ENCODE measurements at places on chromosomes 1 and 21.

DNA sequence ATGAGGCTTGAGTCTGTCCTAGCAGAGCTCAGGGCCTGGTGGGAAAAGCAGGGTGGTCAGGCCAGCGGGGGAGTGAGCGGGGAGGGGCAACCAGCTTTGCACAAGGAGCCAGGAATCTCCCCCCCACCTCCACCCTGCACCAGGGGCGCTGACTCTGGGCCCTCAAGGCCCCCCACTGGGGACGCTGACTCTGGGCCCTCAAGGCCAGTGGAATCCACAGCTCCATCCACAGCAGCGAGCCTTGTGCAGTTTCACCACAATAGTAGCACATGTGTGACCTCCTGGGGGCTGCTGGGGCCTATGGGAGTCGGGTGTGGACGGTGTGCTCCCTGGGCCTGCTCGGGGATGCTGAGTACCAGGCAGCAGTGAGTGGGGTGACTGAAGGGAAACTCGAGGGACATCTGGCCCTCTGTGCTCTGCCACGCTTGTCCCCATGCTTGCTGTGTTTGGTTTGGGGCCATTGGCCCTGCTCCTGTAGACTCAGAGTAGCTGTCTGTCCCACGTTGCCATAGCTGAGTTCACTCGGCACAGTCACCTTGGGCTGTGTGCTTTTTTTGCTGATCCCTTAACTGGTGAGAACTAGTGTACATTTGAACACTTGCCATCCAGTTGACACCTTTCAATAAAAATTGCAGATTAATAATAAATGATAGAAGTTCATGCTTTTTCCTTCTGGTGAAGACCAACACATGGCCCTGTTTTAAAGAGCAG is 89.2 kb downstream of the ADARB1 start:
- no peak for DNase-seq

- DNase-seq = no peak
Observed at GRCh38 chr1:29550119-29550841, 314.0 kb downstream of the PTPRU start.

- peak; percentile 83 for DNase-seq
Observed at GRCh38 chr1:87292684-87293493, 35.8 kb upstream of the LMO4 start.

GRCh38 chr1:180042988-180043622 is 88.5 kb downstream of the CEP350 start:
- DNase-seq = no peak

DNA sequence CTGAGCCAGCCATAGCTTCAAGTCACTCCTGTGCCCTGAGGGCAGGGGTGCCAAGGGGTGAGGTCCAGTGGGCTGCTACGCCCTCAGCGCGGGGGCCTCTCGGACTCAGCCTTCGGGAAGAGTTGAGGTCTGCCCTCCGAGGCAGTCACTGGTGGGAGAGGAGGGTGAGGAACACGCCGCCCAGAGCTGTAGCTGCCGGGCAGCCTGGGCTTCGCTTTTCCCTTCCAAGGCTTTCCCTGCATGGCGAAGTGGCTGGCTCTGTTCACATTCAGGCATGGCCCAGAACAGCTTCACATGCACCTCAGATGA is 43.0 kb upstream of the C1orf174 start:
- no peak for DNase-seq

DNA sequence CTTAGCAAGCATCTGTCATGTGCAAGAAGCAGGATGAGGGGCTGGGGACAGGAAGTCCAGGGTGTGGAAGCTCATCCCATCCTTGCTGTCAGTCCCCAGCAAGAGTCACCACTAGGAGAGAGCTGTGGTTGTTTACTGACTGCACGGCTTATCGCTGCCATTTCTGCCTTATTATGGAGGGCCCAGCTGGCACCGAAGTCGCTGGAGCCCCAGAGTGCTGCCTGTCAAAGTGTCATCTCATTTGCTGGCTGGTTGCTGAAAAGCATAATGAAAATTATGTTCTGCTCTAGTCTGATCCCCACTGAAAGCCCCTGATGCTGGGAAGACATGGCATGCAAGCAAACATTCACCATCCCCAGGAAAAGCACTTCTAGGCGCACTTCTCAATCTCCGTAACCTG is 642.7 kb downstream of the NPHP4 start:
- DNase-seq = no peak

DNA sequence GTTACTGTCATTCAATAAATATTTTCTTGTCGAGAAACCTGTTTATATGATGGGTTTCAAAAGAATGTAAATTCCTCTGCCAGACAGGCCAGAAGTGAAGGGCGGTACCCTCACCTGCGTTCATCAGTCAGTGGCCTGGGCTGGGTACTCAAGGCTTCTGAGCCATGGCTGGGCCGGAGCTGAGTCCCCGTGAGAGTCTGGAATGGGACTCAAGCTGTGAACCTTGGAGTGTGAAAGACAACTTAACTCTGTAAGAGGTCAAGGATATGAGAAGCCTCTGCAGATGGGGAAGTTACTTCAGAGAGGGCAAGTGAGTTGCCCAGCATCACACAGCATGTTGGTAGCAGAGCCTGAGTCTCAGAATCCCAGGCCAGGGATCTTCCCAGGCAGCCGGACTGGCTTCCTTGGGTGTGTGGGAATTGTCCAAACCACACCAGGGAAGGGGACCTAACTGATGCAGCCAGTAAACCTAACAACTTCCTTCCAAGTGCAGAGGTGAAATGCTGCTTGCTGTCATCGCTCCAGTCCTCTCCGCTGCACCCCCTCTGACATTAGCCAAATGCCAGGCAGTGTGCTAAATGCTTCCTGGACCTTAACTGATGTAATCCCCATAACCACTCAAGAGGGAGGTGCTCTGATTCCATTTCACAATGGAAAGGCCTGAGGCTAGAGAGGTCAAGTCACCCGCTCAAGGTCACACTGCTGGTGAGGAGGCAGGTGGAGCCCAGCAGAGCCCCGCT is 4.8 kb downstream of the DISP3 start:
- DNase-seq = no peak

DNA sequence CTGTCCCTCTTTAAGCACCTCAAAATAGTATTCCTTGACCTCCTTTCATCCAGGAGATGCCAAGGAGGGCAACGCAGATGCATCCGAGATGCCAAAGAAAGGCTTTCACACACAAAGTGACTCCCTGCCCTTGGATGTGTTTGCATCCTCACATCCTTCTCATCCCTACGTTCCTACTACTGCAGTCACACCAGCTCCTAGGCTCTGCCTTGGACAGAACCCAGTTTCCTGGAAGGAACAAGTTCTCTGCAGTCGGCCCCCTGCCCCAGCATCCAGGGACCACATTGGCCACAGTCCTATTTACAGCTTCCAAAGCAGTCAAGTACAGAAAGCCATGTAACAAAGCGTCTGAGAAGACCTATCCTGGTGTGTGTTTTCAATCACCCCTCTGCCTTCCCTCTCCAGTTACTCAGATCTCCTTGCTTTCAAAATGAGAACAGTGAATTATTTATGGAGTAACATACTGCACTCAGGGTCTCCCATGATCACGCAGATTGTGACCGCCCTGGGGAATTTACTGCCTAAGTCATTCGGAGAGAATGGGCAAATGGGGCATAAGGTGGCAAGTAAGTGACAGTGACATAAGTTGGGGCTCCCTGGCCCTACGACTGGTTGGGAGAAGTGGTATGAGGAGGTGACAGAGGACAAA is 21.8 kb upstream of the SRP9 start:
- DNase-seq = no peak

GRCh38 chr1:151513626-151514121 is 2.5 kb downstream of the CGN start:
- DNase-seq = no peak

DNA sequence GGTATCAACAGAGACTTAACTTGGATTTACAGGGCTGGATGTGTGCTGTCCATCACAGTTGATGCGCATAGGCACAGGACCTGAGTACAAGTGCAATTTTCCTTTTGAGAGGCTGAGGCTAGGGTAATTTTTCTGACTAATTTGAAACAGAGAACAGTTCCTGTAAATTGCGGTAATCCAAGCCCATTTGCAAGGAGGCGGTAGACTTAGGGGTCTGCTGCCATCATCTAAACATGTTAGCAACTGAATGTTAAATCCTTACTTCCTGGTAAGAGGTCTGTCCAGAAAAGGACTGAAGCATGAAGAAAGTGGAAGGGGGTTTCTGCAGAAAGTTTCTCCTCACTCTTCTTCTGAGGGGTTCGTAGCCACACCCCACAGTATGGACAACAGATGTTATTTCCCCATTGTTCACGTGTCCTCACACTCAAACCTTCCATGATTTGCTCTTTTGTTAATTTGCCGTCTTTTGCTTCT is 23.7 kb upstream of the C1orf198 start:
- DNase-seq = peak; percentile 26

GRCh38 chr1:212218065-212218464 is 67.1 kb upstream of the PPP2R5A start:
- no peak for DNase-seq

- DNase-seq = no peak
Observed at GRCh38 chr1:40703316-40703715, 11.8 kb downstream of the NFYC start.

DNA sequence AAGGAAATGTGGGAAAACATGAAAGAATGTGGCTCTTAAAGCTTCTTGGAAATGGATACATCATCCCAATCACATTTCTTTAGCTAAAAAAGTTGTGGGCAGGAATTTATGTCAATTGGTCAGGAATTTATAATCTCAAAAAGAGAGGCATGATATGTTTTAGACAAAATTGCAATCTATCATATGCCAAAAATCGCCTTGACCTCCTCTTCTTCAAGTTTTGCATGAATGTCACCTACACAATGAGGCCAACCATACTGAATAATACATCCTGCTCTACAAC is 42.4 kb downstream of the ATP6V1G3 start:
- no peak for DNase-seq

GRCh38 chr1:2290171-2290578 is 62.1 kb downstream of the SKI start:
- DNase-seq = no peak

- DNase-seq = peak; percentile 81
Observed at GRCh38 chr1:172323686-172324085, 96.8 kb upstream of the C1orf105 start.

DNA sequence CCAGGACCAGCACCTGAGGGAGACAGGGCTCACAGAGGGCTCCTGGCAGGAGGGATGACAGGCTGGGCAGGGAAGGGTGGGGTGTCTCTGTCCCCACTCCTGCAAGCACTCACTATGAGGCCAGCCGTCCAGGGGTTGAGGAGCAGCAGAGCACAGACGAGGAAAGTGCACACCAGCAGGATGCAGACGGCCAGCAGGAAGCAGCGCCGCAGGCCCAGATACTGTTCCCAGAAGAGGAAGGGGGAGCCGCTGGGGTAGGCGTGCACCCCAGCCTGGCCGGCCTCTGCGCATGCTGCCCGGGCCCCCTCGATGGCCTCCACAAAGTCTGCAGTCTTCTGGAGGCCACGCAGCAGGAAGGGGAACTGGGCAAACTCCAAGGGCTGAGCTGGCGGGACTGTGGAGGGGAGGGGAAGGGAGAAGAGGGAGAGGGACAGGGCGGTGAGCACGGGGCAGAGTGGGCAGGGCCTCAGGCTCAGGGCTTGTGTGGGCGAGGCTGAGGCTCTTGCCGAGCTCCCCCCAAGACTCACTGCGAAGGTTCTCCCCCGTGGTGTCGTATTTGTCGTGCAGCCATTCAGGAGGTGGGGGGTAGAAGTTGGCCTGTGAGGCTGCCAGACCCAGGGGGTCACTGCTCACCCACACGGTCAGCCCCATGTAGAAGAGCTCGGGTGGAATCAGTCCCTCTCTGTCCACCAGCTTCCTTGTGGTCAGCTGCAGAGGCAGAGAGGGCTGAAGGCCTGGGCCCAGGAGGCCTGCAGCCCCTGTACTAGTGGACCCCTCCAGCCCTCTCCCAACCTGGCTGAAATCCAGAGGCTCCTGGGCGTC is 16.5 kb downstream of the PTCH2 start:
- no peak for DNase-seq

DNA sequence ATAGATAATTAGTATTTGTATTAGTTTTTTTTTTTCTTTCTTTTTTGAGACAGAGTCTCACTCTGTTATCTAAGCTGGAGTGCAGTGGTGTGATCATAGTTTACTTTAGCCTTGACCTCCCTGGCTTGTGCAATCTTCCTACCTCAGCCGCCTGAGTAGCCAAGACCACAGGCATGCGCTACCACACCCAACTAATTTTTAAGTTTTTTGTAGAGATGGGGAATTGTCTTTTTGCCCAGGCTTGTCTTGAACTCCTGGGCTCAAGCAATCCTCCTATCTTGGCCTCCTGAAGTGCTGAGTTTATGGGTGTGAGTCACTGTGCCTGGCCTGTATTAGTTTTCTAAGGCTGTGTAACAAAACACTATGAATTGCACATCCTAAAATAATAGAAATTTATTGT is 58.3 kb downstream of the MSH4 start:
- no peak for DNase-seq

DNA sequence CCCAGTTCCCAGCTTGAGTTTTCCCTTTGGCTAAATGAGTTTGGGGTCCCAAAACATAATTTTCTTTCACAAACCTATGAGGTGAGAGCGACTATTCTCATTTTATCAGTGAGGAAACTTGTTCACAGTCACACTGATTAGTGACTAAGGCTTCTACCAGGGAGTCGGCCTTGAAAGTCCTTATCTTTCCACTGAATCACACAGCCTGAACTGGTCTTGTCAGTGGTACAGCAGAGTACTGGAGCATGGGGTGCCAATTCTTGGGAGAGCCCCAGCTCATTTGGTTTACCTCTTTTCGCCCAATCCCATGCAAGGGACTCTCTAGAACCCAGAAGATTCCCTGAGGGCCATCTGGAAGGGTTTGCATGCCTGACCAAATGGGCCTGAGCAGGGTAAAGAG is 16.9 kb downstream of the HSD3B2 start:
- no peak for DNase-seq

DNA sequence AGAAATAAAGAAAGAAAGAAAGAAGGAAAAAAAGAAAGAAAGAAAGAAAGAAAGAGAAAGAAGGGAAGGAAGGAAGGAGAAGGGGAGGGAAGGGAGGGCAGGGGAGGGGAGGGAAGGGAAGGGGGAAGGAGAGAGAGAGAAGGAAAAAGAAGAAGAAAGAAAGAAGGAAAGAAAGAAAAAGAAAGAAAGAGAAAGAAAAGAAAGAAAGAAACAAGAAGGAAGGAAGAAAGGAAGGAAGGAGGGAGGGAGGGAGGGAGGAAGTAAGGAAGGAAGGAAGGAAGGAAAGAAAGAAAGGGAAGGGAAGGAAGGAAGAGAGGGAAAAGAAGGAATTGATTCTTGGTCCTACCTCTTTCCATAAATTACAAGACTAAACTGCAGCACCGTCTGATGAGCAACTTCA is 186.1 kb downstream of the URB2 start:
- DNase-seq = no peak

- DNase-seq = no peak
Observed at GRCh38 chr1:182485861-182486260, 35.9 kb downstream of the RGSL1 start.

- DNase-seq = no peak
Observed at GRCh38 chr1:108715932-108716331, 3.2 kb downstream of the FNDC7 start.

DNA sequence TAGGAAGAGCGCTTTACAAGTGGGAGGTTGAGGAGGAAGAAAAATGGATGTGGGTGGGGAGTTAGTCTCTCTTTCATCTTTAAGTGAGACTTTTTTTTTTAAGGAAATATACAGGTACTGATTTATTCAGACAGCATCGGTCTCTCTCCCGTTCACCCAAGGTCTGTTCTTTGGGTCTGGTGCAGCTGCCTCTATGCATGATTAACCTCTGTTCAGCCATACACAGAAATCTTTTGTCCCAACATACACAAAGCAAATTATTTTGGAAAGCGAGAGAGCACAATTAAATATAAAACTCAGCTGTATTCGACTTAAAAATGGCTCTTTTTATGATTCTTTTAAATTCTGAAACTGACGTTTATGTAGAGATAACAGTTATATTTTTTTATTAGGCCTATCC is 11.0 kb downstream of the PROX1 start:
- no peak for DNase-seq
